Ureter (tissue), 1 donor: ENCODE measurements at places on chromosomes 4 and X. TPM values are rescaled to one million over a fixed set of nuclear protein-coding genes. Genes with fewer than 3 reads are reported as not detected.

Gene GYPE
- 1.8 TPM for total RNA-seq

Gene CYTL1
- 3.0 TPM for total RNA-seq

Gene TMEM31
- not detected for total RNA-seq

Gene GAR1
- total RNA-seq: 23.9 TPM

Gene FAAH2
- 9.1 TPM for total RNA-seq

Gene SRPX
- 46.1 TPM for total RNA-seq
